ENCODE measurements at places on chromosomes 3 and 15.

- no peak for DNase-seq
Observed at GRCh38 chr3:142095841-142096240, 53.5 kb downstream of the TFDP2 start.

GRCh38 chr15:74396445-74397238 lies 29.2 kb upstream of the CYP11A1 start:
- no peak for DNase-seq

DNA sequence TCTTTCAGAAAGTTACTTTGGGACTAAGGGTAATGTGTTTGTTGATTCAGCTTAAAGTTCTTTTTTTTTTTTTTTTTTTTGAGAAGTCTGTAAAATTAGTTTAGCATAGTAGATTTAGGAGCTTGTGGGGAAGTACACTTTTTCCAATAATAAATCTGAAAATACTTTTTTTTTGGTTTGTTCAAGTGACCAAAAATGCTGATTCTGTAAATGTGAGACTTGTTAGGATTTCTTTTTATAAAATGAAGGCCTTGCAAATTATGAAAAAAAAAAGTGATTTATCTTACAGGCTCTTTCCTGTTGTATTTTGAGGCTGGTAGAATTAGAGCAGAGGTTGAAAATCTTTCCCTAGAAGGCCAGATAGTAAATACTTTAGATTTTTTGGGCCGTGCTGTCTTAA lies 7.6 kb downstream of the OXNAD1 start:
- no peak for DNase-seq

DNA sequence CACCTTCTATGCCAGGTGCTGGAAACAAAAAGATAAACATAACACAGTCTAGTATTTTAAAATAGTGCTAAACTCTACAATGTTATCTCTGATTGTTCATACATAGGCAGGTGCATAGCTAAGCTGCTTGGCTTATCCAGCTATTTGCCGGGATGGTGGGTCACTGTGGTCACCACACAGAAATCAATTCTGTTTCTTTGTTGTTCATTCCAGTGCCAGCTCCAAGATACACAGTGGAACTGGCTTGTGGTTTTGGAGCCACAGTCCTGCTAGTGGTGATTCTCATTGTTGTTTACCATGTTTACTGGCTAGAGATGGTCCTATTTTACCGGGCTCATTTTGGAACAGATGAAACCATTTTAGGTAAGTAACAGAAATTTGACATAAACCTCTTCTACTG lies 130.2 kb downstream of the IL1RAP start:
- no peak for DNase-seq

DNA sequence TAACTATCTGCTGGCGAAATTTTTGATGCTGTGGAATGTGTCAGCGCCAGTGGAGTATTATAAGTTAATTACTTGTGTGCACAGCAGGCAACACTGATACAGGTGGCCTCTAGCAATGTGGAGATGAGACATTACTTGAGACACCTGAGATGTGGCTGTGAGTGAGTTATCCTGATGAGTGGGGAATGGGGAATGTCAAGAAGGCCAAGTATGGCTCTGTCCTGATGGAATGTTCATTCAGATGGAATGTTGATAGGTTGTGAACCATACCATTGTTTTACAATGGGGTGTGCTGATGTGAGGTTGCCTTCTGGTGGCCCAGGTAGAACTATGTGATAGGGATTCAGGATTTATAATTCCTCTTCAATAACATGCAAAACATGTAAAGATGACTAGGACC lies 404.8 kb downstream of the PTPRG start:
- no peak for DNase-seq

GRCh38 chr15:88625943-88626741 lies 5.0 kb downstream of the AEN start:
- DNase-seq = no peak

DNA sequence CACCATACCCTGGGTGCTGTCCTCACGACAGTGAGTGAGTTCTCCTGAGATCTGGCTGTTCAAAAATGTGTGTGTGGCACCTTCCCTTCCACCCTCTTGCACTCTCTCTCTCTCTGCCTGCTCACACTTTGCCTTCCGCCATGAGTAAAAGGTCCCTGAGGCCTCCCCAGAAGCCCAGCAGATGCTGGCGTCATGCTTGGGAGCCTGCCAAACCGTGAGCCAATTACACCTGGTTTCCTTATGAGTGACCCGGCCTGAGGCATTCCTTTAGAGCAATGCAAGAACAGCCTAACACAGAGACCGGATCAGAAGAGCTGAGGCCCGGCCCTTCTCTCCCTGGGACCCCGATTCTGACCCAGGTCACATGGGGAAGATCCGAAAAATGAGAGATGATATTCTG lies 15.4 kb downstream of the TMEM44 start:
- no peak for DNase-seq

GRCh38 chr3:197615430-197615829 lies 59.7 kb upstream of the BDH1 start:
- DNase-seq = no peak

DNA sequence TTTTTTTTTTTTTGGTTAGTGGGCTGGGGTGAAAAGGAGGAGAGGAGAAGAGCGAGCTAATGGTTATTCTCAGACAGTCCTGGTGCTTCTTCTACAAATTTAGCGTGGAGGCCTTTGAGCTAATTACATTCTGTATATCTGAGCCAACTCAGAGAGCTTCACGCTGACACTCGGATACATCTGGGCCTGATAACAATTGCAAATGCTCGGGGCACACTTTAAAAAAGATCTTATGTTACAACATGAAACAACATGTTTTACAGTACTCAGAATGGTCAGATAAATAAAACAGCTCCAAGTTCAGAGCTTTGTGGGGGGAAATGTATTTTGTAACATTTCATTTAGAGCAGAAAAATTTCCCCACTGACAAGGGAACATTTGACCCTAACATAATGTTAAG lies 966.9 kb upstream of the NR2F2 start:
- DNase-seq = no peak

GRCh38 chr3:122952520-122952919 lies 75.0 kb downstream of the SEMA5B start:
- no peak for DNase-seq

DNA sequence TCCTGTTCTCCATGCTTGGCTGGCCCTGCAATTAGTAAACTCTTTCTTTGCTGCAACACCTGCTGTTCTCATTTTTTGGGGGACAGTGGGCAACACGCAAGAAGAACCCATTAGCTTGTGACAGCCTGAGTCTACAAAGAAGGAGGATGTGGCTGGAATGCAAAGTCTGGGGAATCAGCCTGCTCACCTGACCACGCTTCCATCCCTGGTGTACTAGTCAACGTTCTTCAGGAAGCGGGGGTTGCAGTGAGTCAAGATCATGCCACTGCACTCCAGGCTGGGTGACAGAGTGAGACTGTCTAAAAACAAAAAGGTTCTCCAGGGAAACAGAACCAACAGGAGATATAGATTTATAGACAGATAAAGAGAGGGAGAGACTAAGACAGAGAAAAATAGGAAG lies 27.7 kb upstream of the KBTBD12 start:
- no peak for DNase-seq

GRCh38 chr3:8777201-8777977 lies 8.0 kb upstream of the OXTR start:
- DNase-seq = no peak

DNA sequence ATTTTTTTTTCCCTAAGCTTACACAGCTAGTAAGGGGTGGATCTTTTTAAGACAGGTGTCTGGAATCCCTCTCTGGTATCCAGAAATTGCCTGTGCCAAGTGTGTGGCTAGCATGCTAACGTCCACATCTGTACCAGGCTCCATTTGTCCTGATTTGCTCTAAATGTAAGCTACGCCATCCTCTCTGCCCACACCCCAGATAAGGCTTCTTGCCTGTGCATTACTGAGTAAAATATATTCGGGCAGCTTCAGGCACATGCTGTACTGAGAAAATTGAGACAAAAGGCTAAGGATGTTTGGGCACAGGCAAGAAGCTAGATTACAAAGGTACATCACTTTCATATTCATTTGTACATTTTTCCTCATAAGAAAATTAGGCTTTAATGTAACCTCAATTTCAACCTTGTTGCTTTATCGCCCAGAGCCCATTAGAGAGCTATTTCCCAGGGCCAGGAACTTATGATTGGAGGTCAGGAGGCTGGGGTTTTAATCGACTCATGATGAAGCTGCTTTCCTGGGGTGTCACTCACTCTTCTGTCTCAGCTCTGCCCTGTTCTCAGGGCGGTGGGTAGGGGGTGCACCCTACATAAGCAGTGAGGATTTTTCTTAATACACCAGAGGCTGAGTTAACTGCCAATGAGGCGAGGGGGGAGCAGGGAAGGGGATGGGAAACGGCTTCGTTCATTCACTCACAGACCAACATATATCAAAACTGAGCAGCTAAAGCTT lies 106.3 kb downstream of the RORA start:
- DNase-seq = no peak

- no peak for DNase-seq
Observed at GRCh38 chr3:11150256-11150655, 4.0 kb upstream of the HRH1 start.

GRCh38 chr3:108127301-108127988 lies 36.6 kb upstream of the CD47 start:
- peak; percentile 17 for DNase-seq

DNA sequence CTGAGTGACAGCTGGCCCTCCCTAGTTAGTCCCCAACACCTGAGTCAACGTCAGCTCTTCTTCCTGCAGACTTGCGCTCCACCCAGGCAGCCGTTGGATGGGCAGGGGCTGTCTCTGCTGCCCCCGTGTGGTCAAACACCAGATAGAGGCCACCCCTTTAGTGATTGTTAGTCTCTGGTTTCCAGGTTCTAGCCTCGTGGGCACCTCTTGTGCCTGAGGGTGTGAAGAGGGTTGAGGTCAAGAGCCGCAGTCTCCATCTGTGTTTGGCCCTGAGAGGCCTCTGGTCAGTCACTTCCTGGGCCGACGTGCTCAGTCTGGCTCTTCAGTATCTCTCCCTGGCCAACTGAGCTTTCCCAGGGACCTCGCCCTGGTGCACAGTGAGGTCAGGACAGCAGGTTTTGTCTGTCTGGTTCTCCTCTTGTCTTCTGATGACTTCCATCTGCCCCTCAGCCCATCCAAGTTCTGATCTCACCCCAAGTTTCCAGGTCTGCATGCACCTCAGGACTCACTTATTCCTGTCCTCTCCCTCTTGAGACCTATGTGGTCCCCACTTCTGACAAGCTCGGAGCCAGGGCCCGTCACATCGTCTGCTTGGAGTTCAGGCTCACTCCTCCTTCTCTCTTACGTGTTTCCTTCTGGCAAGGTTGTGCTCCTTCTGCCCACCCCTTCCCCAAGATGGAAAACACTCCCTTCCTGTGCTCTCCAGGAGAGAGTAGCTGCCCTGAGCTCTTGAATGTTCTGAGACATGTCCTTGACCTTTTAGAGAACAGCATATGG lies 20.9 kb downstream of the CD276 start:
- DNase-seq = peak; percentile 13

DNA sequence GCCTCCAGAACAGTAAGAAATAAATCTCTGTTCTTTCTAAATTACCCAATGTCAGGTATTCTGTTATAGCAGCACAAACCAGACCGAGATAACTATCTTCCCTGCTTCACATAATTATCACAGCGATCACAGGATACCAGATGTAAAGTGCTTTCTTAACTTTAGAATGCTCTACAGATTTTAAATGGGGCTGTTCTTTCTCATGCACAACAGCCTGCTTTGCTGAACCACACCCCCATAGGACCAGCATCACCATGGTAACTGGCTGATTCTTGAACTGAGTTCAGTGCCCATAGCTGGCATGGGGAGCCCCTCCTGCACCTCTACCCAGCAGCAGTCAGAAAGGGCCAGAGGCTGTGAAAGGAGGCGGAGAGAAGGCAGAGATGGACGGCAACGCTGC lies 7.8 kb downstream of the CD80 start:
- DNase-seq = no peak

GRCh38 chr15:52013151-52013791 lies 5.7 kb upstream of the MAPK6 start:
- DNase-seq = no peak

- DNase-seq = no peak
Observed at GRCh38 chr3:22555753-22556435, 647.2 kb upstream of the UBE2E2 start.

- no peak for DNase-seq
Observed at GRCh38 chr3:141227216-141227615, 4.4 kb upstream of the PXYLP1 start.

GRCh38 chr3:185423178-185423577 lies 60.2 kb downstream of the MAP3K13 start:
- DNase-seq = no peak

- DNase-seq = no peak
Observed at GRCh38 chr15:63587527-63587926, 9.7 kb upstream of the FBXL22 start.

DNA sequence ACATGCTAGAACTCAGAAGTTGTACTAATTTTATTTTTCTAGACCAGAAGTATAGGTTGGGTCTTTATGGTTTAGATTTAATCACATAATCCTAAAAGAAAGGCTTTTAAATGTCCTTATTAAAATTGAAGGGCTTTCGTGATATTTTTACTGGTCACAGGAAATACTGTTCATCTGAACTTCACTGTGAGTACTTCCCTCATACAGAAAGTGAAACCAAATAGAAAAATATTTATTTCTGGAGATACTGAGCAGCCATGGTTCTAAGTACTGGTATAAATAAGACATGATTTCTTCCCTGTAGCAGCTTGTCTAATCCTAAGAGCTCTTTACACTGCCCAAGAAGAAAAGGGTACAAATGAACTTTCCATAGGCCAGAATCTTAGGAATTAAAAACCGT lies 2.0 kb downstream of the SNRK start:
- no peak for DNase-seq

All from stimulated activated CD4-positive, alpha-beta T cell treated with anti-CD3 and anti-CD28 coated beads, Interleukin-15, amount 100 ng/mL, for 1 hour (primary cell).